Stomach (tissue), 19 donors: ENCODE measurements at places on chromosomes 11 and 22. TPM values are rescaled to one million over a fixed set of nuclear protein-coding genes. Genes with fewer than 3 reads are reported as not detected.

- DNase-seq = no peak
Observed at GRCh38 chr11:35427071-35427470, 7.7 kb upstream of the SLC1A2 start.

GRCh38 chr22:27100789-27101188 is 443.4 kb downstream of the MIAT start:
- peak; percentile 76 for DNase-seq

DNA sequence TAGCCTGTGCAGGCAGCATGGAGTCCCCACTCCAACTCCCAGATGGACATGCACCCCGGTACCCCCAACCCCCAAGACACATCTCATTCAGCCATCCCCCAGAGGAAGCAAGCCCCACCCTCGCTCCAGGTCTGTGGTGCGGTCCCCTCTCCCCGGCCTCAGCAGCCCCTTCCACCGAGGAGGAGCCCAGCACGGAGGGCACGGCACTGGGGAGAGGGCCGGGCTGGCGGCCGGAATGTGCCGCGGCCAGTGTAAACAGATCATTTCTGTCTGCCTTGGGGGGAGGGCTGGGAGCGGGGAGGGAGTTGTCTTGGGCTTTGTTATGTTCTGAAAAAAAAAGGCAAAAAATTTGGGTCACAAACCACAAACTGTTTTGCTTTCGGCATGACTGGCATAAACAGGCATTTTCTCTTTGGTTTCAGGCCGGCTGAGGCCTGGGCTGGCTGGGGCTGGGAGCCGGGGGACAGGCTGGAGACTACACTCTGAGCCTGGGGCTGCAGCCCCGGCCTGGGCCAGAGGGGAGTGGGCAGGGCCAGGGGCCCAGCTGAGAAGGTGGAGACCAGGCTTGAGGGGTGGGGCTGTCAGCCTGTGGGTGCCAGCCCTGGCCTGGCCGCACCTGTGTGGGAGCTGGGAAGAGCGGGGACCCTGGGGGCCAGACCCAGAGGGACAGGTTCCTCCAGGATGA is 16.8 kb downstream of the IGF2 start:
- DNase-seq = no peak

The SLC29A2 gene
- 2.0 TPM for polyA plus RNA-seq

The HOATZ gene
- not detected for polyA plus RNA-seq

DNA sequence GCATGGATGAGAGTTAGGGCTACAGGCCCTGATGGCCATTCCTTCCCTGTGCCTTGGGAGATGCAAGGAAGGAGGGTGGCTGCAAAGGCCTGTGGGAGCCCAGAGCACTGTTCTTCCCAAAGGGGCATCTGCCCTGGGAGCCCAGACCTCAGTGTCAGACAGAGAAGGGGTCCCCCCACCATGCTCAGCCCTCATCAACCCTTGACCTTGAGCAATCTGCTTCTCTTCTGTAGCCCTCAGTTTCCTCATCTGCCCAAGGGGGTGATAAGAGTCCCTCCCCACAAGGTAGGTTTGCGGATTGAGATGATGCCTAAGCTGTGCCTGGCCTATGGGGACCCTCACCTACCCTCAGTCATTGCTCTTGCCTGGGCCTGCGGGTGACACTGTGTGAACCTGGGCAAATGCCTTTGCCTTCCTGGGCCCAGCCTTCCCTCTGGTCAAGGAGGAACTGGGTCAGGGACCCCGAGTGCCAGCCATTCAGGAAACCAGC is 47.5 kb downstream of the IGLL5 start:
- no peak for DNase-seq

The OR5AR1 gene
- not detected for polyA plus RNA-seq

DNA sequence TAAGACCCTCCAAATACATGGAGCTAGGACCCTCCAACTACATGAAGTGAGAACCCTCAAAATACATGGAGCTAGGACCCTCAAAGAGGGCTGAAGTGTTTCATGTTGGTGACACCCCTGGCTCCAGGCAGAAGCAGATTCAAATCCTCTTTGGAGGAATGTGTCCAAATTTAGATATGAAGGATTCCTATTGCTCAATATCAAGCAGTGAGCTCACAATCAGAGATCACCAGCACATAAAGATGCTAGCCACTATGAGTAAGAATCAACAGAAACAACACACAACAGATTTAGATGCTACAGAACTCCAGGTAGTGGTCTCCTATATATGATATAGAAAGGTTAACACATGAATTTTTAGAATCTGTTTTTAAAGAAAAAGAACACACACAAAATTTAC is 11.2 kb upstream of the RAB3IL1 start:
- DNase-seq = no peak

- DNase-seq = peak; percentile 93
Observed at GRCh38 chr22:19730655-19731360, 7.5 kb downstream of the GP1BB start.

DNA sequence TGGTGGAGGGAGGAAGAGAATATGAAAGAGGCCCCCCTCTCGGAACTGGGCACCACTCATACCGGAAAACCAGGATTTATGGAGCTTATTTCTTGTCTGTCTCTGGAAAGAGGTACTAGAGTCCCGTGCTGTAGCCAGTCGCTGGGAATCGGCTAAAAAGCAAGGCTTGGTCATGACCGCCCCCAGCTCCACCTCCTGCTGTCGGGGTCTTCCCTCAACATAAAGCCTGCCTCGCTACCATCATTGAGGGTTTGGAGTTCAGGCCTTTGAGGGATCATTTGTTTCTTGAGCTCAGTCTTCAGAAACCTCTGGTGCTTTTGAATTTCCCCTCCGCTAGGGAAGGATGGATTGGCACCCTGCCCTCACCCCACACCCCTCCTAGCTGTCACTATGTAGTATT is 97.1 kb downstream of the TSPAN18 start:
- DNase-seq = no peak

GRCh38 chr11:44755556-44756523 is 29.1 kb downstream of the TSPAN18 start:
- DNase-seq = no peak

GRCh38 chr11:100980156-100980555 is 149.5 kb downstream of the PGR start:
- no peak for DNase-seq

The CCDC15 gene
- polyA plus RNA-seq = 0.31 TPM

The DGCR6 gene
- 0.19 TPM for polyA plus RNA-seq

DNA sequence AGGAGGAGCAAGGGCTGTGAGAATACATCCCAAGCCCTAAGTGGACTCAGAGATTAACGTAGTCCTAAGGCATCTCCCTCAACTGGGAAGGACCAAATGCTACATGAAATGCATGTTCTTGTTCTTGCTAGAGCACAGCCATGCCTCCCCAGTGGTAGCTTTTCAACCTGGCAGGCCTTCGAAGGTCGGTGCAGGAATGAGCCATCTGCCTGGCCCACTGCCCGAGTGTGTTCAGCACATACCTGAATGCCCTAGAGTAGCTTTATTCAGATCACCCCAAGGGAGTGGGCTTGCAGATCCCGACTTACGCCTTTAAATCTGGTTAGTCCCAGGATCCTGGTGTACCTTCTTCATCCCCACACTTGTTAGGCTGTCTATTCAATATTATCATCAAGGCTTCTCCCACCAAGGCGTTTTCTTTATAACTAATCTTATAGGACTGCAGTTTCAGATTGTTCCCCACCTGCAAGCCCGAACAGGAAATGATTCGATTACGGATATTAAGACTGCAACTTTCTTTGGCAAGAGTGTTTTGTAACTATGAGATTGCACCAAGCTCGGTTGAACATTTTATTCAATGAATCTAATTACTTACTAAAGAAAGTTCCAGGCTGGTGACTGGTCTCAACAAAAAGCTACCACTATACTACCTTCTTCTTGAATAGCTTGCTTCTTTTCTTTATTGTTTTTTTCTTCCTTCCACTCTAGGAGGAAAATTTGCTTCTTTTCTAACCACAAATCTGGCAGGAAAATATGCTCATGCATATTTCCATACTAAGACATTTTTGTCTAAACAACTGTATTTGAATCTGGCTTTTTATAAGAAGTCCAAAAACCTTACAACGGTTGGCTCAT is 115.6 kb downstream of the SGSM3 start:
- DNase-seq = no peak

The IL17REL gene
- 0.03 TPM for polyA plus RNA-seq
